ENCODE measurements at places on chromosomes 5 and 9.

DNA sequence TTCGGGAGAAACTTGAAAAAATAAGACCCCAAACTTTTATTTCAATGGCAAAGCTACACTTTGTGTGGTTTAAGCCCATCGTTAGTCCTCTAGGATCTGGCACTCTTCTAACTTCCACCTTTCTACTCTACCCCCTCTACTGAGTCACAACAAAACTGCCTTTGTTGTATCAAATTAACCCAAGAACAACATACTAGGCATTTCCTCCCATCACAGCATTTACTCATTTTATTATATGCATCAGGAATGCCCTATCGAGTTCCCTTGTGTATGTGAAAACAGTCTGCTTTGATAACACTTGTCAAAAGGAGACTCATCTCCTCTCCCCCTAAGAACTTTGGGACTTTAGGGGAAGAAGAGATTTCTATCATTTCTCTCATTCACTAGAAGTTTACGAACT is 158.9 kb upstream of the FREM1 start:
- no peak for DNase-seq

DNA sequence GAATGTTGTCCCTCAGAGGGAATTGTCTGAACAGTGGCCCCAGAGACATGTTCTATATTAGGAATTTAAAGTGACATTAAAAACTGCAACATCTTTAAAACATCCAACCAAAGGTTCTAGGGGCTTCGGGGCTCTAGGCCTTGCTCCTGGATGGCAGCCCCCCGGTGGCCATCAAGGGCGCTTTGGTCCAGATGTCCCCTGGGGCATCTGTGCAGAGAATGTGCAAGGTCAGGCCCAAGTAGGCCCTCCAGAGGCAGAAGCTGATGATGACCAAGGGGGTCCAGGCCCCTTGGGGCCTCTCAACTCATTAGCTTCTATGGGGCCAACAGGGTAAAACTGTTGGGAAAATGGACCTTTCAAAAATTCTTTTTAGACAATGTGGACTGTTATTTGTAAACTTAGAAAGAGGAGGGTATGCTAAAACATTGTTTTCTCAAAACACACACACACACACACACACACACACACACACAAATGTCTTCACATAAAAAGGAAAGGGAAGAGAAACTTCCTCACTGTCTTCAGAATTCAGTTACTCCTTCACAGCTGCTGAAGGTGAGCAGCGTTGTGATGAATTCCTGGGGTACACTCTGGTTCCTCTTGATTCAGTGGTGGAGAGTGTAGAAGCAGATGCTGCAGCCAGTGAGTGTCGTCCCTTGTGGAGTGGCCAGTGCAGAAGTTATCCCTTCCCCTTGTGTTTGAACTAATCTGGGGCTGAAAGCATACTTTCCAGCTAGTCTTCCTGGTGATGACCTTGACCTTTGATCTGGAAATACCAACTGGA is 125.2 kb downstream of the WDR41 start:
- DNase-seq: no peak

GRCh38 chr9:16241231-16241630 is 629.2 kb downstream of the BNC2 start:
- no peak for DNase-seq

- DNase-seq: no peak
Measured at GRCh38 chr5:33231935-33232334, 208.8 kb upstream of the TARS1 start.

DNA sequence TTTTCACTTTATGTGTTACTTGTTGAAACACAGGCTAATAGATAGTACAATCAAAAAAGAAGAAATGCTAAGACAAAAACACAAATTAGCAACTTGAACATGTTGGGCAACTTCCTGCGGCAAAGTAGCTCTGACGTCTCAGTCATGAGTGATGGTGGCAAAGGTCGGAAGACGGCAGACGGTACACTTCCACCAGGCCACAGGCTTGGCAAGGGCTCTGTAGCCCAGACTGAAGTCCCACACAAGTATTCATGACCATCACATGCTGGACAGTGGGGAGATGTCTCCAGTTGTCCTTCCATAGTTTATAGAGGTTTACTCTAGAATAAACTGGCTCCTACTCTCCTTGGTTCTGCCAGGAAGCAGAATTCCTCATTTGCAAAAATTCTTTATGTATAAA is 831.3 kb downstream of the MTRR start:
- DNase-seq: no peak

DNA sequence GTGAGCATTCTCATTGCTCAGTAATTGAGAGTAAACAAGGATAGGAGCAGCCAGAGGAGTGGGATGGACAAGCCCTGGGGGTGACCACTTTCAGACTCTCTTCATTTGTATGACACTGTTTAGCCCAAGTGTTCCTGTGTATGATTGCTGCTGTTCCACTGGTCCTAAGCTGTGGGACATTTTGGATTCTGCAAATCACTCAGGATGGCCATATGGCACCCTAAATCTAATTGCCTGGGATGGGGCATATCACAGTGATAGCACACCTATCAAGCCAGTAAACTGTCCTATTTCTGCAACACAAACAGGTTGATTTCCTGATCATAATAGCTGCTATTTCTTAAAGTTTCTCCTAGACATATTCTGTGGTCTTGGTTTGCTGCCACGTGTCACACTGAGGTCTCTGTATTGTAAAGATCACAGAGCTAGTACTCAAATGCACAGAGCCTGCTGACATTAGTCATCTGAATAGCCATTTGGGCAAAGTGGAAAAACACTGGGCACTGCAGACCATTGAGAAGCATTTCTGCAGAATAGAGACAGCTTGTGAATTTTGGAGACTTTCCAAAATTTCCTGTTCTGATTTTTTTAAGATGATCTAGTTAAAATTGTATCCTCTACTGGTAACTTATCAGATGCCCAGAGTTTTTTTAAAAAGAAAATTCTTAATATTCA is 320.2 kb downstream of the RFX3 start:
- DNase-seq: no peak

- DNase-seq: no peak
Measured at GRCh38 chr9:116260531-116260930, 106.9 kb downstream of the PAPPA start.

- DNase-seq: no peak
Measured at GRCh38 chr5:113296676-113297075, 138.1 kb downstream of the TSSK1B start.

GRCh38 chr5:30663536-30663935 is 530.0 kb upstream of the CDH6 start:
- DNase-seq: no peak

DNA sequence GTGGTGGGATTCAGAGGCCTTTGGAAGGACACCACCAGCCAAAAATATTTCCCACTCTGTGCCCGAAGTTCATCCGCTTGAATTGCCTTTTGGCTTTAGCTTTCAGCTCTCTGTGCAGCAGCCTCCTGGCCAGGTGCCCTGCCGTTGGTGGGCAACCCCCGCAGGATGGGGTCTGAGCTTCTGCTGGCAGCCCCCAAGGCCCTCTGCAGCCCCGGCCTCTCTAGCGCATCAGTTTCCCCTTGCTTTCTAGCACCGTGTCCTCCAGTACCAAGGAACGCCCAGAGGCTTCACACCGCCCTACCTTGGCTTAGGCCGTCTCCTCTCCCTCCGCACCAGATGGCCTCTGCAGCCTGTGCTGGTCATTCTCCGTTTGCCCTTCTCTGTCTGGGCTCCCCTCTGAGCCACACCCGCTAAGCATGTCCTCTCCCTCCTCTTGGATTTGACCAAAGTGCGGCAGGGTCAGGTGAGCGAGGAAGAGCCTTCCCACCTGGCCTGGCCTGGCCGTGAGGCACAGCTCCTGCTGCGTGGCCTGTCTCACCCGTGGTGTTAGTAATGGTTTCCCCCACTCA is 4.2 kb upstream of the TSC1 start:
- DNase-seq: no peak

DNA sequence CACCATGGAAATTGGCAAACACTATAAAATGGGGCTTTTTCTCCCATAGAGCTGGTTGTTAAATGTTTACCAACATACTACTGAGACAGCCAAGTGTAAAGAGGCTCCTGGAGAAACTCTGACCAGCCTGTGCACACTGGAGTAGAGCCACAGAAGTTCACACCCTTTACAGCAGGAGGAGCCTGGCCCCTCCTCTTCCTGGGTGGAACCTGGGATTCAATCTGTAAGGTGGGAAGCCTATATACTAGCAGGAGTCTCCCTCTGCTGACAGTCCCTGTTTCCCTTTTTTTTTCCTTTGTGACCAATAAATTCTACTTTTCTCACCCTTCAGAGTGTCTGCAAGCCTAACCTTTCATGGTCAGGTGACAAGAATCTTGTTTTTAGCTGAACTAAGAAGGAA is 10.4 kb upstream of the SLC30A5 start:
- no peak for DNase-seq

DNA sequence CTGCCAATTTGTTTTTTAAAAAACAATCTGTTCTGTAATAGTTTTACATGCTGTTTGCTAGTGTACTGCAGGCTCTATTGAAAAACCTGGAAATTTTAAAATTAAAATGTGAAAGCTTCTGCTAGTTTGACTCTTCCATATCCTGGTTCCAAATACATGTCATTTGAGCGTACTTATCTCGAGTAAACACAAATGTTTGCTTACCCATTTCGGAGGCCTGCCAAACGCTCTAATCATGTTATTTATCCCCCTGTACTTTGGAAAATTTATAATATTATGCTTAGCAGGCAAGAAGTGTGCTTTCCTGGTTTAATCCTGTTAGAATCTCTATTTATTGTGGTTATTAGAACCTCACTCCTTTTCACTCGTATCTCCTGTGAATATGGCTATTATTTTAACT is 476.8 kb upstream of the CYLC2 start:
- no peak for DNase-seq

DNA sequence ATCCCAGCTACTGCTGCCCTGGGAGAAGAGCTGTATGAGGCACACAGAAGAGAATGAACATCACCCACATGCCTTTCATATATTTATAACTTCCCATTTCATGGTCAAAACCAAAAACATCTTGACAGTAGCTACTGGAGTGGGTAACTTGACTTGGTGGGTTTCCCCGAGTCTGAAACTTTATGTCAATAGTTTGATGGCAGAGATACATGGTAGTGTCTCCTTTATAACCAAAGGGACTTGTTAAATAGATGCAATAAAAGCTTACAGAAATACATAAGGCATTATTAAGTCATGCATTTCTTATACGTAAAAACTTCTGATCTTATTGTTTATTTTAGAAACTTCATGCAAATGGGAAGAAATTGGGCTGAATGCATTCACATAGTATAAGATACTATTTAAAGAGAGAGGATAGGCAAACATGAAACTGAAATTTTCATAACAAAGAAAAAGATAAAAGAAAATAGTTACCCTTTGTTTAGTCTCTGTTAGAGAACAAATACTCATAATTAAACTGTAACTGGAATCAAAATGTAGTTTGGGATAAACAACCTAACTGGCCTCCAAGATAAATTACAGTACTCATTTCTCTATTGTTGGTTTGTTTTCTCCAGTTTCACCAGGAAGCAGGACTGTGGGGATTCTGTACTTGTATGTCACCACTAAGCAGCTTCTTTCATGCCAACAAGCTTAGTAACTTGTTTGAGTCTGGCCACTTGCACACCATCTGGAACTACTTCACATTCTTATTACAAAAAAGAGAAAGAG is 459.3 kb upstream of the MEF2C start:
- DNase-seq: peak; percentile 15

DNA sequence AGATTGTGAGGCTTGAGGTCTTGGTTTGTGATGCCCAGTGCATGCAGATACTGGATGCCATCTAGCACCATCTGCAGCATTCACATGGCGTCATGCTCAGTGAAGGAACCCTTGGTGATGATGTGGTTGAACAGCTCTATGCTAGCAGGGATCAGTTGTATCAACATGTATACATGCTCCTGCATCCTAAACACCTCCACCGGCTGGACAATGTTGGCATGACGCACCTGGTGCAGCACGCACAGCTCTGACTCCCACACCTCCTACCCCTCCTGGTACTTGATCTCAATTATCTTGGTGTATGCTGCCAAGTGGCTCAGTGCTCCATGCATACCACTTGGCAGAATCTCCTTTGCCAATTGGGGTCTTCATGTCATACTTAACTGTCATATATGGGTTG is 49.1 kb downstream of the MTREX start:
- DNase-seq: no peak

DNA sequence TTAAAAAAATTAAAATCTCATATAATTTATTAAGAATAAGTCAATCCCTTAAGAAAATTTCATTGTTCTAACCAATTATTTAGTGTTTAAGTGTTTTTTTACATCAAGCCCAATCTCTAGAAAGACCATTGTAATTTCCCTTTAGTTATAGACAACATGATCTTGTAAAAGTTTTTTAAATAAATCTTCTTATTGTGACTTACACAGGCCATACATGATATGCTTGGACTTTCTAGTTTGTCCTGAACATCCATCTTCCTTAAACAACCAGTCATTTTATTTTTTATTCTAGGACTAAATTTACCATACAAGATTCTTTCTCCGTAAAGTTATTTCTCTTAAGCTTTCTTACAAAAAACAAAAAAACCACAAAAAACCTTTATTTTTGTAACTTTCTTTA is 126.5 kb upstream of the MAST4 start:
- no peak for DNase-seq

DNA sequence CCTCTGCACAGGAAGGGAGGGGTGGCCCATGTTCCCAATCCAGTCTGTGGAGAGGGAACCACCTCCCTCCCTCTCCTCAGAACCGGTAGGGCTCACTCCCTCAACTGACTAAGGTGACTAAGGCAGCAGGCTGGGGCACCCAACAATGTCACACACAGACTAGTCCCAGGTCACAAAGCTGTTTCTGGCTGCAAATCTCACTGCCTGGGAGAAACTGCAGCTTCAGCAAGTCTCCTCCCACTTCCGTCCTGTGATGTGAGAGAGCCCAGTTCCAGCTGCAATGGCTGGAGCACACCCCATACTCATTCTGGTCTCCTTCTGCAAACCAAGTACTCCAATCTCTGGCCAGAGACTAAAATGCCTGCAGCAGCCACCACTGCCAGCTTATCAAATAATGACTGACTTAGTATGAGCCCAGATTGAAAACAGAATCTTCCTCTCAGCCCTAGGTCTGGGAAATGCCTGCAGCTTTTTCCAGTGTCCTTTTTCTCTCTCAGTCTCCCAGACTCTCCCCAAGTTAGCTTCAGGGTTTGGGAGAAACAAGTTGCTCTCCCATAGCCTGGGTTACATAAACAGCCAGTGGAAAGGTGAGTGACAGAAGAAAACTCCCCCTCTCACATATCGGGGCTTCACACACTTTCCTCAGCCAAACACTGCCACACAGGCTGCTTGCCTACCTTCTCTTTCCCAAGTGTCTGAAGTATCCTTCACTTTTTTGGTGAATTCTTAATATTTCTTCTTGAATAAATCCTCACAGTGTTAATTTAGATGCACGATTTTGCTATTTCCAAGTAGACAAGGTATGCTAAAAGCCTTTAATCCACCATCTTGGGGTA is 247.4 kb upstream of the RASA1 start:
- no peak for DNase-seq

- DNase-seq: no peak
Measured at GRCh38 chr9:72396247-72397091, 31.5 kb upstream of the ZFAND5 start.

GRCh38 chr9:125547368-125547767 is 159.6 kb downstream of the MAPKAP1 start:
- peak; percentile 57 for DNase-seq

- peak; percentile 47 for DNase-seq
Measured at GRCh38 chr5:126454081-126454480, 30.9 kb downstream of the GRAMD2B start.
